H1 (cell line): ENCODE measurements at places on chromosomes 1 and 21.

DNA sequence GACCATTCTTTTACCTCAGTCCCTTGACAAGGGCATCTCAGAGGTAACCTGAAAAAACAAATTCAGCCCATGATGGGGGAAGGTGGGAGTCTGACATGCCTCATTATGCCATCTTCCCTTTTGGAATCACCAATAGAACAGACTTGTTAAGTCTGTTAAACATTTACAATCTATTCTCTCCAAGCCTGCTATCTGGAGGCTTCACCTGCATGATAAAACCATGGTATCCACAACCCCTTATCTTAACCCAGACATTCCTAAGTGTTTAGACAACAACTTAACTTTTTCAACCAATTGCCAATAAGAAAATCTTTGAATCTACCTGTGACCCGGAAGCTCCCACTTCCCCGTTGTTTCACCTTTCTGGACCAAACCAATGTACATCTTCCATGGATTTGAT lies 233.0 kb upstream of the CACYBP start:
- H3K27me3 ChIP-seq = no peaks in the 10 kb centered on the region
- DNase-seq = no peak
- no peaks in the 10 kb centered on the region for H3K36me3 ChIP-seq
- H3K27ac ChIP-seq = no peak overlapping the region
- H3K4me1 ChIP-seq = no peaks in the 10 kb centered on the region
- no peak overlapping the region for H3K4me3 ChIP-seq

- no peaks in the 10 kb centered on the region for H3K36me3 ChIP-seq
- H3K27ac ChIP-seq = no peak overlapping the region
- no peak for DNase-seq
- peaks cover 15% of the 10 kb centered on the region for H3K4me1 ChIP-seq
Observed at GRCh38 chr1:13760921-13761320, 60.9 kb downstream of the PRDM2 start.

GRCh38 chr1:169186106-169186505 lies 79.6 kb downstream of the ATP1B1 start:
- no peaks in the 10 kb centered on the region; the same call in 1 of the 2 replicates for H3K4me1 ChIP-seq
- no peak overlapping the region for H3K4me3 ChIP-seq
- no peak for DNase-seq
- no peaks in the 10 kb centered on the region for H3K36me3 ChIP-seq
- no peak overlapping the region for H3K27ac ChIP-seq

- H3K36me3 ChIP-seq = no peaks in the 10 kb centered on the region
- no peak overlapping the region for H3K4me3 ChIP-seq
- peaks cover 5% of the 10 kb centered on the region for H3K4me1 ChIP-seq
- no peak overlapping the region for H3K27ac ChIP-seq
- no peaks in the 10 kb centered on the region for H3K27me3 ChIP-seq
Observed at GRCh38 chr1:64891448-64891825, 74.9 kb downstream of the JAK1 start.

- no peak overlapping the region for H3K4me3 ChIP-seq
- no peak for DNase-seq
- H3K36me3 ChIP-seq = no peaks in the 10 kb centered on the region
- no peaks in the 10 kb centered on the region for H3K4me1 ChIP-seq
- peaks cover 15% of the 10 kb centered on the region for H3K27me3 ChIP-seq
Observed at GRCh38 chr1:1004780-1005697, 5.1 kb upstream of the HES4 start.

DNA sequence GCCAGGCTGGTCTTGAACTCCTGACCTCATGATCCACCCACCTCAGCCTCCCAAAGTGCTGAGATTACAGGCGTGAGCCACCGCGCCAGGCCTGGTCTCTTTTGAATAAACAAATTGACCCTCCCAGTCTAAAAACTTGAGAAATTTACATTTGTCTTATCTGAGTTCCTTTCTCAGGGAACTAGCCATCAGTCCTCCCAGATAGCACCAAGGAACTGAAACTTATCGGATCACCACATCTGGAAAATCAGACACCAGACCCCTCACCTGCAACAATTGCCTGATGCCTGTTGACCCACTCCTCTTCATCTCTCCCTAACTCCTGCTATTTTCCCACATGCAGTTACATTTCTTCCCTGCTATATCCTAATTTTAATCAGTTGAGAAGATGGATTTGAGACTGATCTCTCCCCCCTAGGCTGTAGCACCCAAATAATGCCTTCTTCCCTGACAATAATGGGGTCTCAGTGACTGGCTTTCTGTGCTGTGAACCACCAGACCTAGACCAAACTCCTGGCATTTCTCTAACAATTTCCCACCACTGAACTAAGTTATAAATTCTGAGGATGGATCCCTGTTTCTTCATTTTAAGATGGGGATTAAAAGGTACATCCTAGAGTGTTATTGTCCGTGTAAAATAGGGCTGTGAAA lies 951 bp upstream of the CBR1 start:
- no peak overlapping the region for H3K27ac ChIP-seq
- no peak for DNase-seq
- peak overlapping the region; percentile 63; the same call in 1 of the 2 replicates for H3K4me3 ChIP-seq
- no peaks in the 10 kb centered on the region; the same call in 1 of the 2 replicates for H3K4me1 ChIP-seq
- peaks cover 1% of the 10 kb centered on the region; the same call in 1 of the 2 replicates for H3K27me3 ChIP-seq

- no peak for DNase-seq
- H3K27me3 ChIP-seq = no peaks in the 10 kb centered on the region
- H3K4me3 ChIP-seq = peak overlapping the region; percentile 88
- peak overlapping the region; percentile 78 for H3K27ac ChIP-seq
- no peaks in the 10 kb centered on the region for H3K4me1 ChIP-seq
Observed at GRCh38 chr1:40530735-40531380, 579 bp upstream of the ZNF684 start.

DNA sequence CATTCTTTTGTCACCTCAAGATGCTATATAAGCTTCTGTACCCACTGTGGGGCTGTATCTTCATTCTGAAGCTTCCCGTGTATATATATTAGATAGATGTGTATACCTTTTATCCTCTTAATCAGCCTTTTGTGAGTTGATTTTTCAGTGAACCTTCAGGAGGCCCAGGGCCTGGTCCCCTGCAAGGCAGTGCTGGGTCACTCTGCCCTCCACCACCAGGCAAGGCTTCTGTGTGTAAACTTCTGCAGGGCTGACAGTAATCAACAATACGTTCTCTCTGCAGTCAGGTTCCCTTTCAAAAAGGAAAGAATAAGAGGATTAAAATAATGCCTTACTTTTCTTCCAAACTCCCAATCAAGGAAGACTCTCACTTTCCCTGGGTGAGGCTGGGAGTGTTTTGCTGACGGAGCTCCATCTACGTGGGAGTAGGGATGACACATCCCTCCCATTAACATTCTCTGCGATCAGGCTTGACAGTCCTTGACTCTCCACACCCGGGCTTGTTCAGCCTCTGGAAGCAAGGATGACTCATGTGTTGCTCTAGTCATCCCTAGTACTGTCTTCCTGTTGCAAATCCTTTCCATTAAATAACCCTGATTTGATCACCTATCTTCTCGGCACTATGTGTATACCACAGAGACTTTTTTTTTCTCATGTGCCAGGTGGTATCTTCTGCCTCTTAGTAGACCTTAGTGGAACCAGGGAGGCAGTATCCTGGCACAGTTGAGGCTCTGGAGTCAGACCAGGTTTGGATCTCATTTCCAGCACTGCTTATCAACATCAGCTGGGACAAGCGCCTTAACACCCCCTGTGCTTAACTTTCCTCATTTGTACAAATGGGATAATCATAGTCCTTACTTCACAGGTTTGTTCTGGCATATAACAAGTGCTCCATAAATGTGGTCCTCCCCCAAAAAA lies 70.3 kb upstream of the KCNK1 start:
- no peak overlapping the region for H3K27ac ChIP-seq
- DNase-seq = no peak
- no peaks in the 10 kb centered on the region for H3K36me3 ChIP-seq
- H3K4me1 ChIP-seq = no peaks in the 10 kb centered on the region
- no peak overlapping the region for H3K4me3 ChIP-seq
- no peaks in the 10 kb centered on the region for H3K27me3 ChIP-seq

- DNase-seq = no peak
- no peaks in the 10 kb centered on the region for H3K27me3 ChIP-seq
- no peak overlapping the region for H3K4me3 ChIP-seq
- H3K27ac ChIP-seq = no peak overlapping the region
Observed at GRCh38 chr21:34592120-34592955, 22.6 kb downstream of the RCAN1 start.

DNA sequence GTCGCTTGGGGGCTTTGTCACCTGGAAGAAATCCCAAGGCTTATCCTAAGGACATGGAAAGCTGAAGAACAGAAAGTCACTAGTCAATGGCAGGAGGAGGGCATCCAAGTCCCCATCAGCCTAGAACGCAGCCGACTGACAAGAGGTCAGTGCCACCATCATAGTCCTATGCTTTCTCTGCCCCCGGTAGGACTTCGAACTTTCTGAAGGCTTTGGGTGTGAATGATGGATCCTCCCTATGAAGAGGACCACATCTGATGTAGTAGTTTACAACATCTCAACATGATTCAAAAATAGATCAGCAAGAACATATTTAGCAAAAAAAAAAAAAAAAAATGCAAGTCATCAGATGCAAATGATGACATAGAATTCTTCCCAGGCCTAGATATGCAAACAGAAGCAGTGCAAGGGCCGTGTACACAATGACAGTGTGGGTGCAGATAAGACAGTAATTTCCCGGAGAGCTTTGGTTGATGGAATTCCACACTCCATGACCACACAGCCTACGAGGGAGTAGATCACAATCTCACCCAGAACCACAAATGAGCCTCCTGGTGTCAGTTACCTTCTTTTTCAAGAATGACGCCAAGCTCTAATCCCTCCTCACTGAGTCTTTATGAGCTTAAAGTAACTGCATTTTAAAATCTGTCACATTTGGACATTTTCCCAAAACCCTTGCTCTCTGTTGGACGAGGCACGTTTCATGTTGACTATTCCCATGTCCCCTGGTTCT lies 88.2 kb downstream of the PSMG1 start:
- no peaks in the 10 kb centered on the region for H3K27me3 ChIP-seq
- H3K4me3 ChIP-seq = no peak overlapping the region
- H3K4me1 ChIP-seq = peaks cover 7% of the 10 kb centered on the region; the same call in 1 of the 2 replicates
- H3K27ac ChIP-seq = no peak overlapping the region

DNA sequence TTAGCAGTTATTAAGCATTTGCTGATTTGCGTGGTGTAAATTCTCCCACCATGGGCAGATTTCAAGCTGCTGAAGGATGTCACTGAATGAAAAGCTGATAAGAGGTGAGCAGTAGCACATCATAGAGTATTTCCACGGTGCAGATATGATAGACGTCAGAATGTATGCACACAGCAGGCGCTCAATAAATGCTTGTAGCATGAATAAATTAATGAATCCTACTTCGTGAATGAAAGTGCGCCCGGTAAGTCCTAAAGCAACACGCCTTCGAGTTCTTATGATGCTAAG lies 510 bp upstream of the UBIAD1 start:
- no peaks in the 10 kb centered on the region for H3K27me3 ChIP-seq
- peaks cover 3% of the 10 kb centered on the region; the same call in 1 of the 2 replicates for H3K4me1 ChIP-seq
- no peak overlapping the region for H3K27ac ChIP-seq
- H3K4me3 ChIP-seq = no peak overlapping the region; the same call in 1 of the 2 replicates
- H3K36me3 ChIP-seq = no peaks in the 10 kb centered on the region
- no peak for DNase-seq

- H3K36me3 ChIP-seq = peaks cover 2% of the 10 kb centered on the region; the same call in 1 of the 2 replicates
- DNase-seq = no peak
- H3K4me3 ChIP-seq = no peak overlapping the region
- no peaks in the 10 kb centered on the region for H3K4me1 ChIP-seq
- no peaks in the 10 kb centered on the region for H3K27me3 ChIP-seq
- no peak overlapping the region for H3K27ac ChIP-seq
Observed at GRCh38 chr1:186420923-186421322, 40.0 kb downstream of the PDC start.

DNA sequence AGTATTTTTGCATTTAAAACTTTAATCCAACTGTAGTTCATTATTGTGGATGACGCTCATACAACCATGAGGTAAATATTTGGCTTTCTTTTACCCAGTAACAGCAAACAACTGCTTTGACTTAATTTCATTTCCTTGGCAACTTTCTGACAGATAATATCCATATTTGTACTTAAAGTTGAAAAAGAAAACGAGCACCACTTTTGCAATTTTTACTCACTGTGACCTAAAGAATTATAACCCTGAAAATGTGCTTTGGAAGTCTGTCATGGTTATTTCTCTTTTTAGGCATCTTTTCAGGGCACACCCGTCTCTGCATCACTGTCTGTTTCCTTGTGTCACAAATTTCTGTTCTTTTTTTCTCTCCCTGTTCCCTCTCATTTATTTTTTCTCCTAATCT lies 918 bp upstream of the CD2 start:
- no peaks in the 10 kb centered on the region for H3K4me1 ChIP-seq
- H3K27ac ChIP-seq = no peak overlapping the region
- H3K4me3 ChIP-seq = no peak overlapping the region

GRCh38 chr1:202018468-202019234 lies 8.3 kb downstream of the ELF3 start:
- no peak overlapping the region for H3K4me3 ChIP-seq
- peaks cover 13% of the 10 kb centered on the region for H3K36me3 ChIP-seq
- H3K27me3 ChIP-seq = no peaks in the 10 kb centered on the region
- H3K27ac ChIP-seq = no peak overlapping the region
- no peak for DNase-seq
